ENCODE measurements at places on chromosomes 3 and 15.

DNA sequence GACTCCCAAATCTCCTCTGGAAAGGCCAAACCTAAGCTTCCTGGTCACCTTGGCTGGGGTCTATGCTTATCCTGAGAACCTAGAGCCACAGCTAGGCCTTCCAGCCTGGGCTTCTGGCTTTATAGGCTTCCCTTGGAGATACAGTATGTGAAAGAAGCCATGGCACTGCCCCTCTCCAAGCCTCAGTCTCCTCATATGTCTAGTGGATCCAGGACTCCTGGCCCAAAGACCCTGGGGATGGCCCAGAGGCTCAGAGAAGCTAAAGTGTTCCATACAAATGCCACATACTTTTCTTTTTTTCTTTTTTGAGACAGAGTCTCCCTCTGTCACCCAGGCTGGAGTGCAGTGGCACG, 8.6 kb downstream of the ACAA1 start:
- no peak for DNase-seq

GRCh38 chr15:63440756-63441155, 59.1 kb upstream of the CA12 start:
- DNase-seq, result no peak

DNA sequence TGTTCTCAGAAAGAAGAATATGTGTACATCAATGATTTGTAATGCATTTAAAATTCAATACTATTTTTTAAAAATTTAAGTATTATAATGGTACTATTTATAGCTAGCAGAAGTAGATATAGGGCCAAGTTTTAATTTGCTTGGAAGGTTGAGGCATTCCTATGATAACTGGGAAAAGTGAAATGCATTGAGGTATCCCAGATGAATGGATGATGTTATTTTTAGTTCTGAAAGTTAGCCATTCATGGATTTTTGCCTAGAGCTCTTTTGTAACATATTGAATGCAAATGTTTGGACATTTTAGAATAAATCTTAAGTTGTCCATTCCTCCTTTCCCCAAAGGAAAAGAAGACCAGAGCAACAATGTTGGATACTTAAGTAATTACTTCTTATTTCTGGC, 47.6 kb downstream of the GAP43 start:
- no peak for DNase-seq

DNA sequence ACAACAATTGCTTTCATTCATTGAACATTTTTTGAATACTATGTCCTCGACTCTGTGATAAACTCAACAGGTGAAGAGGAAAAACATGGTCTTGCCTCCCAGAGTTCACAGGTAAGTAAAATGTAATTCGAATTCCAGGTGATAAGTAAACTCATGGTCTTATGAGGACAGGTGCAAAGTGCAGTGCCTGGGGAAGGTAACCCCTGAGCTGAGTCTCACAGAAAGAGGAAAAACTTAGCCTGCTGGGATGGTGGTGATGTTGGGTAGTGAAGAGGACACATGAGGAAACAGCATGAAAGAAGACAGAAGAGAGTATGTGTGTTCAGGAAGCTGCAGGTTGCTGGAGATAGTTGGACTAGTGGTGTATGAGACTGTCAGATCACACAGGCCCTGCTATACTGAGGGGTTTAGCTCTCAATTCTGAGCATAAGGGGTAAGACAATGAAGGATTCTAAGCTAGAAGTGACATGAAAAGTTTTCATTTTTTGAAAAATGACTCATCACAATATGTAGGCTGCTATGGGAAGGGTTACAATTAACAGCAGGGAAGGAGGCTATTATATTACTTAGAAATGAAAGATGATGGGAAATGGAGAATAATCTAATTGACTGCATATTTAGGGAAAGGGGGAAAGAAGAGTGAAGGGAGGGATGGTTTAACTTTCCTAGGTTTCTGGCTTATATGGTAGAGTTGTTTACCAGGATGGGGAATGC, 111.3 kb downstream of the ISL2 start:
- DNase-seq, result no peak

DNA sequence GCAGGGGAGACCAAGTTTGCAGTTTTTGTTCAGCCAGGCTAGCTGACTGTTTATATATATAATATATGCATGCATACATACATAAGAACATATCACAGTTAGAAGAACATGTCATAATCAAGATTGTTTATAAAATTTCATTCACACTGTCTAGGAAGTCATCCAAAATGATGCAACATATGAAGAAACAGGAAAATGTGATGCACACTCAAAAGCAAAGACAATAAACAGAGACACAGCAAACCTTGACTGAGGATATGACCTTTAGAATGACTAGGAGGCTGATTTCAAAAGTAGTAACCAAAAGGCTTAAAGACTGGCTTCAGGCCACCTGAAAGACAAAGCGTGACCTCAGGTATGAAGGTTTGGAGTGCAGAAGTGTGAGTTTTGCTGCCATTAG, 166.2 kb upstream of the NDN start:
- DNase-seq, result no peak

DNA sequence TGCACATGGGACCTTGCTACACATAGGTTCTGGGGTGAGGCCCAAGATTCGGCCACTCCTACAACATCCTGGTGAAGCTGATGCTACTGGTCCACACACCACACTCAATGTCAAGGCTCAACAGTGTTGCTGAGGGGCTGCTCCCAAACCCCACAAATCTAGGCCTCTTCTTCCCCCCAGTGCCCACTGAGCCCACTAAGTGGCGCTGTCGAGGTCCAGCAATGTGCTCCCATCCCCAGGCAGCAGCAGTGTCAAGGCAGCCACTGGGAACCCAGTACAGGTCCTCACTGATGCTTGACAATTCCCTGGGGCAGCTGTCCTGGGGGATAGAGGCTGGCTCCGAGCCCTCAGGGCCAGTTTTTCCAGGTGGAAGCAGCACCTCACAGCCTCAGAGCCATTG, 21.5 kb downstream of the SCN5A start:
- peak; percentile 31 for DNase-seq

GRCh38 chr3:50203809-50204803, 965 bp upstream of the SLC38A3 start:
- no peak for DNase-seq

DNA sequence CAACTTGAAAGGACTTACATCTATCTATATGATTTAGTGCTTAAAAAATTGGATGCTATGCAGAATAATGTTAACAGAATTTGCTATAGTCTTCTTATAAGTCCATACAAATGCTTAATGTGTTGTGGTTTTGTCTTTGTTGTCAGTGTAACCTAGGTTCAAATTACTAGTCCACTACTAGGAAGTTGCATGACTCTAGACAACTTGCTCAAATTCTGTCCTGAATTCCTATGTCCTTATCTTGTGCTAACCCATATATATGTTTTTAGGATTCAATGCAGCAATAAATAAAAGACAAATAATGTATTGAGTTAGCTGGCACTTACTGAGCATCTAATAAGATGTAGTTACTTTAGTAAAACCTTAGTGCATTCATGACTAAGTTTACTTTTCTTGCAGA, 276.5 kb upstream of the KCNMB2 start:
- no peak for DNase-seq

GRCh38 chr15:87527416-87527815, 729.1 kb downstream of the NTRK3 start:
- DNase-seq, result no peak

GRCh38 chr3:5426094-5426883, 238.8 kb downstream of the EDEM1 start:
- DNase-seq, result peak; percentile 24

GRCh38 chr3:144097163-144097562, 125.5 kb downstream of the DIPK2A start:
- DNase-seq, result no peak

- DNase-seq, result no peak
Observed at GRCh38 chr3:189714991-189715961, 84.1 kb downstream of the TP63 start.

GRCh38 chr3:4898454-4899313, 80.6 kb upstream of the BHLHE40 start:
- peak; percentile 26 for DNase-seq

GRCh38 chr3:116059421-116060096, 385.7 kb downstream of the LSAMP start:
- no peak for DNase-seq

DNA sequence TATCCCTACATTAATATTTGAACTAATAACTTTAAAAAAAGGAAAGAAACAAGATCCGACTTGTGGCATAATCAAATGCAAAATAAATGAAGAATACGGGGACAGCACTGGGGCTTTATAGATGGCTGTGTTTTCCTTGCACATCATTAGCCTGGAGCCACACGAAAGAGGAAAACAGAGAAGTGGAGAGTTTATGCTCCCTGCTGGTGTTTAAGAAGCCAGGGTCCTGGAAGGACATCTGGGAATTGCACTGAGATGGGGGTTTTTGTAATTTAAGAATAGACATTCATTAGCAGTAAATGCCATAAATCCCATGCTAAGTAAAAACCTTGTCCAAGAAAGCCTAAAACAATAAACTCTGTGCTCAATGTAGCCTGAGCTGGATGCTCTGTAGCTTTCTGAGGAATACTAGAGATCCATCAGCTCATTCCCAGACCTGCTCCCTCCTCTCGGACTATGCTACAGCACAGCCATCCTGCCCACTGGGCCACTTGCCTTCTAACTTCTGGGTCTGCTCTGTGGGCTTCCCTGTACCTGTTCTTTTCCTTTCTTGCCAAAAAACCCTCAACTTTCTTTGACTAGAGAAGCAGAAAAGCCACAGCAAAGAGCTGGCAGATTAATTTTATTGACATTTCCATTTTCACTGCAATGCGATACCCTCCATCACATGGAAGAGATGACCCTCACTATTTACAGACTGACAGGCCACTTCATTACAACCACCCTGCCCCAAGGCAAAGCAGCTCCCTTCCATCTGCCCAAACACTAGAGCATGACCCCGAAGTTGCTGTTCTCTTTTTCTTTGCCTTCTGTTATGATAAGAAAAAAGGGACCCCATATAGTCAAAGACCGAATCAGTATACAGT, 62.3 kb downstream of the MEIS2 start:
- DNase-seq, result no peak

- DNase-seq, result no peak
Observed at GRCh38 chr15:51237816-51238215, 100.6 kb downstream of the CYP19A1 start.

GRCh38 chr3:104909721-104910120, 457.0 kb upstream of the ALCAM start:
- DNase-seq, result no peak

DNA sequence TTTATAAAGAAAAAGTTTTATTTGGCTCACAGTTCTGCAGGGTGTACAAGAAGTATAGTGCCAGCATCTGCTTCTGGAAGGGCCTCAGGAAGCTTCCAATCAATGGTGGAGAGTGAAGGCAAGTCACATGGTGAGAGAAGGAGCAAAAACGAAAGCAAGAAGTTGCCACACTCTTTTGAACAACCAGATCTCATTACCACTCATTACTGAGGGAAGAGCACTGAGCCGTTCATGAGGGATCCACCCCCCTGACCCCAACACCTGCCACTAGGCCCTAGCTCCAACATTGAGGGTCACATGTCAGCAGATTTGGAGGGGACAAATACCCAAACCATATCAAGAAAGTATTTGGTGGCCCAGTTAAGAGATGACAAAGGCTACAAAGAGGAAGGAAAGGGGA, 239.3 kb upstream of the UBE2E1 start:
- DNase-seq, result no peak

DNA sequence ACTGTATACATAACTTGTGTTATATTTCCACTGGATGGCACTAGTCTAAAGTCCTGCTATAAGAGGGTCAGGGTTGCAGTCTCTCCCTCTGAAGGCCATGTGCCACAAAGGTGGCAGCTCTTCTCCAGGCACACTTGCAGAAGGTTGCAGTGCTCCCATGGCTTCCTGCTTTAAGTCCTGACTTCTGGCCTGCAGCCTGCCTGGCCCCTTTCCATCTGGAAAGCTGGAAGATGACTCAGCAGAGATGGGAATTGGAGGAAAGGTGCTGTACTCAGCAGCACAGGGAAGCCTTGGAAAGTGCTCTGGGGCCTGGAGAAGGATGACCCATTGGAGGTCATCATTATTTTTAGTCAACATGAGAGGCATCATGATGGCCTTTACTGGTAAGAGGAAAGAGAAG, 40.9 kb upstream of the MRPL3 start:
- DNase-seq, result no peak

GRCh38 chr3:39065197-39065596, 13.4 kb downstream of the WDR48 start:
- peak; percentile 25 for DNase-seq

GRCh38 chr15:52006702-52007340, 12.2 kb upstream of the MAPK6 start:
- DNase-seq, result no peak

DNA sequence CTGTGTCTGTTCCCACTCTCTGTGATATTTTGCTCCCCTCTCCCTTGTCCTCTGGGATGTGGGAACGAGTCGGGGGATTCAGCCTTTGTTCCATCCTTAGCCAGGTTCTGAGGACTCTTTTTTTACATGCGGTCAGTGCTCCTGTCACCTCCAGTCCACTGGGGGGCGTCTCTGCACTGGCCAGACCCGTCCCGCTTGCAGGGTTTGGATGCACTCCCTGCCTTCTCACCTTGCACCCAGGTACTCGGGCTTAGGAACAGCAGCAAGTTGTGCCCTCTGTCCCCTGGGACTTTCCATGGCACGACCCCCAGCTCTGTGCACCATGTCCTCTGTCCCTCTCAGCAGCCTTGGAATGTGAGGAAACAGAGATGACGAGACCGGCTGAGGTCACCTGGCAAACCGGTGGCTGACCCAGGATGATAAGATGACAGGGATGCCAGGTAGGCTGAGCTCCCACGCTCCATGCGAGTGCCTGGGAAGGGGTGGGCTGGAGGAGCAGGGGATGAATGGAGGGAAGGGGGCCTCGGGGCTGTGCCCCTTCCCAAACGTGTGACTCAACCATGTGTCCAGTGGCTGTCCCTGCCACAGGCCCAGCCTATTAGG, 27.3 kb upstream of the FGD5 start:
- DNase-seq, result peak; percentile 42

- no peak for DNase-seq
Observed at GRCh38 chr3:54527953-54528352, 399.9 kb downstream of the LRTM1 start.

DNA sequence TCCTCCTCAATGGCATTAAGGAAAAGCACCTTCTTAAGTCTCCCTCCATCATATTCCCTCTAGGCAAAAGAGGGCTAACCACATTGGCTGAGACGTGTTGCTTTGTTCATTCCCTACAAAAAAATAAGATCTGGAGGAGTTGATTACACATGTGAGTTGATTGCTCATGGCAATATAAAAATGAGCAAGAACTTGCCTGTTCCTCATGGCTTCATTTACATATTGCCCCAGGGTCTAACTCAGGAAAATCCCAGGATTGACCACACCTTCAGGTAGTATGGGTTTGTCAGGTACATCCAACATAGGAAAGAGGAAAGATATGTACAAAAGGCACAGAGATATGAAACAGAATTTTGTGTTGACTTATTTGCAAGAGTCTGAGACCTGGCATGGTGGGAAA, 35.5 kb downstream of the NFKBIZ start:
- DNase-seq, result no peak

DNA sequence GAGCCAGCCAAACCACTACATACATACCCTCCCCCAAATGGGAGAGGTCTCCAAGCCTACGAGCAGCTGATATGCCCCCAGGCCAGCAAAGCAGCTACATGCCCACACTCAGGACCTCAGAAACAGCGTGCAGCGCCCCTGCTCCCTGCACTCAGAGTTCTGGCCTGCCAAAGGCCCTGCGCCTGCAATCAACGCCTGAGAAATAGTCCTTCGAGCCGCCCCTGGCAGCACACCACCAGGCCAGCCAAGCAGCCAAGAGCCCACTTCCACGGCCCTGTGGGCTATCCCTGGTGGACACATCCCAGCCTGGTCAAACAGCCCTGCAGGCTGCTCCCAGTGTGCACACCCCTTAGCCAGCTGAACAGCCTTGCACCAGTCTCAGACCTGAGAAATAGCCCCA, 139.1 kb downstream of the DMXL2 start:
- no peak for DNase-seq
